ENCODE measurements at places on chromosomes 13 and 19.

- DNase-seq, result no peak
Measured at GRCh38 chr13:112880221-112880641, 88.8 kb upstream of the MCF2L start.

GRCh38 chr19:13817615-13818371, 22.6 kb downstream of the ZSWIM4 start:
- DNase-seq, result no peak

- DNase-seq, result no peak
Measured at GRCh38 chr19:9808855-9809824, 9.7 kb downstream of the FBXL12 start.

DNA sequence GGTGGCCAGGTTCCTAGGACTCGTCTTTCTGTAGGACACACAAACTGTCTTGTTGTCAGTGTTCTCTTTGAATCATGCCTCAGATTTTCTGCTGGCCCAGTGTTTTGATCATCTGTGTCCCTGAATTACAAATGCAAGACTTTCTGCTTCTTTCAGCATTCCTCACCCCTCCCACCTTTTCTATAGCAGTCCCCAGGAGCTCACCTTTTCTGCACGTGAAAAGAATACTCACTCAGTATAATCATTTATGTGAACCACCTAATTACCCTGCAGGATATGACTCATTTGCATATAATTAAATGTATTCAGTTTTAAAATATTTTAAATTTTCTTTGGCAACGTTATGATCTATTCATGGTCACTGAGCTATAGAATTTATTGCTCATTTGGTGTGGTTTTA, 389.2 kb downstream of the ITGBL1 start:
- DNase-seq, result no peak

GRCh38 chr13:98632961-98633360, 56.1 kb upstream of the STK24 start:
- DNase-seq, result no peak

- peak; percentile 85 for DNase-seq
Measured at GRCh38 chr19:48319647-48320541, 5.5 kb upstream of the EMP3 start.

GRCh38 chr13:67258482-67258881, 28.3 kb upstream of the PCDH9 start:
- no peak for DNase-seq

GRCh38 chr13:34076943-34077703, 259.2 kb downstream of the RFC3 start:
- DNase-seq, result no peak

- no peak for DNase-seq
Measured at GRCh38 chr19:5131031-5131505, 162.2 kb downstream of the KDM4B start.

DNA sequence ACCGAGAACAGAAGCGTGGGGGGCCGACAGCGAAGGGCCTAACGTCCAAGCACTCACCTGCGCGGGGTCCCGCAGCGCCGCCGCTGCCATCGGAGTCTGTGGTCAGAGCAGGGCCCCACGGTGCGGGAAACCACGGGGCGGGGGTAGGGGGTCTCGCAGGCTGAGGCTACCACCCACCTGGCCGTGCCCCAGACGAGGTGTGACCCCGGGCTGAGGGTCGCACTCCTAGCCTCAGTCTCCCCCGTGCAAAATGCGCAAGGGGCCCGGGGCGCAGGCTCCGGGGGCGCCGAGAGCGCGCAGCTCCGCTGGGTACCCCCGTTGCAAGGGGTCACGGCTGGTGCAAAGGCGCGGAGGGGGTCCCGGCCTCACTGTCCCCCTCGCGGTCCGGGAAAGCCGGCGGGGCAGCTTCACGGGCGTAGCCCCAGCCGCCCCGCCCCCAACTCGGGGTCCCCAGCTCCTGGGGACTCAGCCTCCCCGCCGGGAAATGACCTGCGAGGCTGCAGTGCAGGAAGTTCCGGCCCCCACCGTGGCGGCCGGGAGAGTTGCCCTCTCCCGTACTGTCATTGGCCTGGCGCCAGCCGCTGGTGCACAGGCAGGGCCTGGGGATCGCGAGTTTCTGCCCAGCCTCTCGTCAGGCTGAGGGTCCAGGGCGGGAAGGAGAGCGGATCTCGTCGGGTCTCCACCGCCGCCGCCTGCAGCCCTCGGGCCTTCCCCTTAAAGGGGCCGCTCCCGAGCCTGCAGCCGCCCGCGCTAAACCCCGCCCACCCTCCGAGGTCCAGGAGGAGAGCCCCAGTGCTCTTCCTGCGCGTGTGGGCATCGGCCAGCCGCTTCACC, at the start of gene ZNF792:
ZNF792 (minus strand) TSS at position 657 of the 834 bp plus-strand sequence; CDS start at position 90, 567 bp downstream.
- no peak for DNase-seq

GRCh38 chr13:75947448-75947847, 311.3 kb downstream of the LMO7 start:
- DNase-seq, result no peak

DNA sequence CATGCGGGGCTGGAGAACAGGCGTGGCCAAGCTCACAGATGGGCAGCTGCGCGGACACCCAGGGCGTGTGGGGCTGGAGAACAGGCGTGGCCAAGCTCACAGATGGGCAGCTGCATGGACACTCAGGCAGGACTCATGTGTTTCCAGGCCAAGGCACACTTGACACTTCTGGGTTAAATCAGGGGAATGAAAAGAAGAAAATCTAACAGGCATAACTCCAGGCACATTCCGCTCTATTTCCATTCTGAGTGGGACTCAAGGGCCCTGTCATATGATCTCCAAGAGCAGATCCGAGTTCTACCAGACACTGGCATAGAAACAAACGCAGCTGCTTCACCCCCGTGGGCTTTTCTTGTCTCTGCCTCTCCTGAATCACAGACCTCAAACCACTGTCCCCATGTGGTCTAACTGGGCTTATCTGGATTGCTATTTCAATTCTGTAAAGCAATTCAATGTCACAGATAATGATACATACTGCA, 17.4 kb upstream of the C13orf46 start:
- DNase-seq, result no peak

DNA sequence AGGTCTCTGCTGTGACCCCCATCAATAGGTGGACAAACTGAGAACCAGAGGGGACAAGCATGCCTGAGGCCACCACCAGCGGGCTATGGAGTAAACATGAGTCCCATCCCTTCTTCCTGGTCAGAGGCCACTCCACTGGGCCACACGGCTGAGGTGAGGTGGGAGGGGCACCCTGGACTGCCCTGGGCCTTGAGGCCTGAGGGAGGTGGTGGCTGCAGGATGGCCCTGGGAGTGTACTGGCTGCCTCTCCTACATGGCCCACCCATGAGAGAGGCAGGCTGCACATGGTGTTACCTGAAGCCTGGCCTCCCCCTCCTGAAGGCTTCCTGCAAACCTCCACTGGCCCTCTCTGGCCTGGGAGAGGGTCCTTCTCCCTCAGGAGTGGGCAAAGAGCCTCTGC, 222.4 kb downstream of the TUBA3C start:
- DNase-seq, result no peak

GRCh38 chr13:38072696-38073095, 203.1 kb upstream of the TRPC4 start:
- no peak for DNase-seq

GRCh38 chr19:28333909-28334308, 879.0 kb downstream of the UQCRFS1 start:
- DNase-seq, result no peak

- DNase-seq, result no peak
Measured at GRCh38 chr19:15550929-15551292, 42.6 kb downstream of the CYP4F22 start.

- peak; percentile 87 for DNase-seq
Measured at GRCh38 chr19:1489463-1490310, 463 bp downstream of the PCSK4 start.

DNA sequence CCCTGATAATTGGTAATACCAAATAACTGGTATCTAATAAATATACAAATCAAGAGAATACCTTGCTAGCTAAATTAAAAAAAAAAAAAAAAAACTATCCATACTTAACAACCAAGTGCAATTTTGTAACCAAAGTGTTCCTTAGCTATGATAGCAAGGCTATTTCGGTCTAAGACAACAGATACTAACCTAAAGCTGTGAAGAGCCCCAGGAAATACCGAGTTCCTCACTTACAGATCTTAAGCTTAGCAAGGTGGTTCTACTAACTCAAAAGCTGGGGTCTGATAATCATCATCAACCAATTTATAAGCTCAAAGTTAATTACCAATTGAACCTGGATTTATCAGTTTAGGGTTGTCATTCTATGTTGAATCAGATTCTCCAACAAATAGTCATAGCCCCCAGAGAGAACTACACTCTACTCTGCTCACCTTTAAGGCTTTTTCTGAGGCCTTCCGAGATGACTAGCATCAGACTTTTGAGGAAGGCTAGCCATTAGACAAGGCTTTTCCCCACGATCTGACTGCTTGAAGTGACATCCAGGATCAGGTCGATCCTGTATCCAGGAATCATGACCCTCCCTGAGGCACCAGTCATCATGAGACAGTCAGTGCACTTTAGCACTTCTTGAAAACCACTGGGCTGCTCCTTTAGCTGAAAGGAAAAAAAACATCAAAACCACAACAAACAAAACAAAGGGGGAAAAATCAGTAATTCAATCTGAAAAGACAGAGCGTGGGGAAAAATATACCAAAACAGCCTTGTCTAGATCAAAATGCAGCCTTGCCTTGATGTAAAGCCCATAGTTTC, 31.9 kb downstream of the INTS6 start:
- no peak for DNase-seq

DNA sequence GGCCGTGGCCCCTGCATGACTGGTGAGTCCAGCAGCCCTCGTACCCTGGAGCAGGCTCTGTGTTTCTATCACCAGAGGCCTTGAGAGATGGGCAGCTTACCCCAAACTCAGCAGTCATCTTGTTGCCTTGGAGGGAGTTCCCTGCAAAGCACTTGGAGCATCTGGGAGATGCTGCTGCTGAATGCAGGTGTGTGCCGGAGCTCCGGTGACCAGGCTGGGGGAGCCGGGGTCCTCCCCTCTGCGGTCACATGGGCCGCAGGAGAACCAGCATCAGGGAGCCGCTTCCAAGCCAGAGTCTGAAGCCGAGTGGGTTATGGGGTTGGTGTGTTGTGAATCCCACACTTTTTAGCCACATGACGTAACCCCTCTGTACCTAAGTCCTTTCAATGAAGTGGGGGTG, 82.8 kb downstream of the TEX29 start:
- DNase-seq, result no peak

- DNase-seq, result no peak
Measured at GRCh38 chr19:6693056-6693471, 23.1 kb upstream of the TNFSF14 start.

DNA sequence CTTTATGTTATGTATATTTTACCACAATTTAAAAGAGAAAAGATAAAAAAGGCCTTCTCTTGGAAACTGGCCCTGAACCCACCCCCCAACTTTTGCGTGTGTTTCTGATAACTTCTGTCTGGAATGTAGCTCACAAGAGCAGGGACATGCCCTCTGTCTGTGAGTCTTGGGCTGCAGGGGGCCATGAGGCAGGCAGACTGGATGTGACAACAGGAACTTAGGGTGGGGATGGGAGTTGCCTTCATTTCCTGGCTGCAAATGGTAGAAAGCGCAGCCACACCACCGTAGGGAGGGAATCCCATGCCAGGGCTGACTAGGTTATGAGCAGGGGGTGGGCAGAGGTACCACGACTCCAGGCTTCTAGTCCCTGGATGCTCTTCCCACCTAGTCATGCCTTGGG, 21.9 kb downstream of the CILP2 start:
- DNase-seq, result no peak

DNA sequence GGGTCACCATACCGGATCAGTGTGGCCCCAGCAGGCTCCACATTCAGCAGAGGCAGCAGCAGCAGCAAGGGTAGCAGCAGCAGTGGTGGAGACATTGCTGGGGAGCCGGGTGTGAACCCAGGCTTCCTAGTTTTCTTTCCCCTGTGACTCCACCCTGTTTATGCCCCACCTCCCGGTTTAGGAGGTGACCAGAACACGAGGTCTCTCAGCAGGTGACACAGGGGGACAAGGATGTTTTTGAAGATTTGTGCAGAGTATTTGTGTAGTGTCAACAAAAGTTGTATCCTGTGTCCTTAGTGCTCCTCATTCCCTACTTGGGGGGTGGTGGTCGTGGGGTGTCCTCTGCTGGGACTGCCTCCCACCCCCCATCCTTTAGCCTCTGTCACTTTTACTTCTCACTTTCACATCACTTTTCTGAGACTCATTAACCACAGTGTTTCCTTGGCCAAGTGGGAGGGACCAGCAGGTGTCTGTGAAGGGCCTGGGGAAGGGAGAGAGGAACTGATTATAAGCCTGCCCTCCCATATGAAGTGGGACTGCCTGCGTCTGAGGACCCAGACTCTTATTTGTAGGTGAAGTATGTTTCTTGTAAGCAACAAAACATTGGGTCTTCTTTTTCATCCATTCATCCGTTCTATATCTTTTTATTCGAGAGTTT, 15.6 kb upstream of the KCNC3 start:
- DNase-seq, result no peak

- DNase-seq, result no peak
Measured at GRCh38 chr13:67366533-67366932, 136.4 kb upstream of the PCDH9 start.

GRCh38 chr19:14494411-14494810, 1.5 kb downstream of the GIPC1 start:
- DNase-seq, result no peak

DNA sequence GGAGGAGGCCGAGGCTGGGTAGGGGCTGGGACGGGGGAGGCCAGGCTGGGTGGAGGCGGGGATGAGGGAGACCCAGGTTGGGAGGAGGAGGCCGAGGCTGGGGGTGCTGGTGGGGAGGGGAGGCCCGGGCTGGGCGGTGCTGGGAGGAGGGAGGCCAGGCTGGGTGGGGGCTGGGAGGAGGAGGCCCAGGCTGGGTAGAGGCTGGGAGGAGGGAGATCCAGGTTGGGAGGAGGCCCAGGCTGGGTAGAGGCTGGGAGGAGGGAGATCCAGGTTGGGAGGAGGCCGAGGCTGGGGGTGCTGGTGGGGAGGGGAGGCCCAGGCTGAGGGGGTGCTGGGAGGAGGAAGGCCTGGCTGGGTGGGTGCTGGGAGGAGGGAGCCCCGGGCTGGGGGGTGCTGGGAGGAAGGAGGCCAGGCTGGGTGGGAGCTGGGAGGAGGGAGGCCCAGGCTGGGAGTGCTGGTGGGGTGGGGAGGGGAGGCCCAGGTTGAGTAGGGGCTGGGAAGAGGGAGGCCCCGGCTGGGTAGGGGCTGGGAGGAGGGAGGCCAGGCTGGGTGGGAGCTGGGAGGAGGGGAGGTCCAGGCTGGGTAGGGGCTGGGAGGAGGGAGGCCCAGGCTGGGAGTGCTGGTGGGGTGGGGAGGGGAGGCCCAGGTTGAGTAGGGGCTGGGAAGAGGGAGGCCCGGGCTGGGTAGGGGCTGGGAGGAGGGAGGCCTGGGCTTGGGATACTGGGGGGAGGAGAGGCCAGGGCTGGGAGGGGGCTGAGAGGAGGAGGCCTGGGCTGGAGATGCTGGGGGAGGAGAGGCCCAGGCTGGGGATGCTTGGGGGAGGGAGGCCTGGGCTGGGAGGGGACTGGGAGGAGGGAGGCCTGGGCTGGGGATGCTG, 10.7 kb downstream of the TPGS1 start:
- DNase-seq, result no peak

DNA sequence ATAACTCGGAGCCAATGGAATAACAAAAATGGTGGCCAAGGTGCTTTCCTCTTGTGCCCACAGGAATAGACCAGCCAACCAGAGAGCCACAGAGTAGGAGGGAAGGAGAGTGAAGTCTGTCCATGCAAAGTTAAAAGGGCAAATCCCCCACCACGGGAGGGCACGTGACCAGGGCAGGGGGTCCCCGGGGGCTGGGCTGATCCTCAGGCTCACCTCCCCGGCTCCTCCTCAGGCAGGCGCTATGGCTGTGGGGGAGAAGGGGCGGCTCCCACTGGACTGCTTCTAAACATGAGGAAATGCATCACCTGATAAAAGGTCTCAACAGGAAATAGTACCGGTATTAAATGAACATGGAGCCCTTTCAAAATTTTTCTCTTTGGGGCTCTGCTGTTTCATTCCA, 73.2 kb upstream of the SLC15A1 start:
- DNase-seq, result no peak
